Foreskin melanocyte (primary cell): ENCODE measurements at places on chromosomes 6 and 20.

- no peak for DNase-seq
Observed at GRCh38 chr20:2042400-2042799, 48.5 kb upstream of the PDYN start.

GRCh38 chr6:39934131-39934757, at the start of gene MOCS1:
MOCS1 (minus strand) TSS chr6:39934462; CDS start chr6:39934417, 45 bp downstream.
- peak; percentile 54 for DNase-seq

DNA sequence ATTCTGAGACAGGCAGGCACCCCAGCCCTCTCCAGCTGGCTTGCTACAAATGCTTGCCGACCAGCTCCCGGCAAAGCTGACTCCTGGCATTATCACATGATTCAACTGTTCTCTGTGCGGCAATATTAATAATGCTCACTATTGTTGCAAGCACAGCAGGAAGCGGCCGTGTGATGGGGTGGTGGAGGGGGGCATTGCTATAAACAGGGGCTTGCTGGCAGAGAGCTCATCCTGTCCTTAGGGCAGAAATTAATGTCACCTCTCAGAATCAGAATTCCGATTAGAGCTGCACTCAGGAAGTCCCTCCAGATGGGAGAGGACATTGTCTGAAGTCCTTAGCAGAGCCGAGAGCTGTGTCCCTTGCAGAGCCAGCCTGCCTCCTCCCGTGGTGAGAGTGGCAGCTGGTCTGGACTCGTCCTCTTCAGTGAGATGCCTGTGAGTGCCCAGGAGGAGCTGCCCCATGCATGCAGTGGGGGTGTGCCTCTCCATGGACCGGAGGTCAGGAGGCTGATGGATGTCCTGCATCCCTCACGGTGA, 162.5 kb downstream of the CDH4 start:
- DNase-seq: peak; percentile 96

DNA sequence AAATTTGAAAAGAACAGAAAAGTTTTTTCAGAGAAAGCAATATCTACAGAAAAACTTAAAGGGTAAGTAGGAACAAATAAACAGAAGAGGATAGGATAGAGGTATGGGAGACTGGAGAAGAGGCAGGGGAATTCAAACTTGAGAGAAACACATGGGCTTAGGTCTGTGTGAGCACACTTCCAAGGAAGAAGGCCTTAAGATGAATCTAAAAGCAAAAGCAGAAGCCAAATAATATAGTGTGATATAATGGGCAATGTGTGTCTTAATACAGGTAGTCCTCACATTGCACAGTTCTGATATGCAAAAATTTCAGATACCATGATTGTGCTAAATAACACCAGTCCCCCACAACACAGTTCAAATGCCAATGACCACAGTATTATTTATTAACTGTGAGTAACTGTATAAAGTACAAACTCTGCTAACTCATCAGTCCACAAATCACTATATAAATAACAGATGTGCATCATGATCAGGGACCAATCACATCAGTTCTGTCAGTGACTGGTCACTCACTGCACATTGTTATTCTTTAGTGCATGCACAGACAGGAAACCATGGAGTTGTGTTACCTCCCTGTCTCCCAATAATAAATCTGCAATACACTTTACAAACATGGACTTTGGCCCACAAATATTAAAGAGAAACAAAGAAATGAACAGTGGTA, 18.6 kb downstream of the SNX14 start:
- DNase-seq: no peak

- no peak for DNase-seq
Observed at GRCh38 chr6:75089151-75089897, 116.5 kb downstream of the COL12A1 start.

DNA sequence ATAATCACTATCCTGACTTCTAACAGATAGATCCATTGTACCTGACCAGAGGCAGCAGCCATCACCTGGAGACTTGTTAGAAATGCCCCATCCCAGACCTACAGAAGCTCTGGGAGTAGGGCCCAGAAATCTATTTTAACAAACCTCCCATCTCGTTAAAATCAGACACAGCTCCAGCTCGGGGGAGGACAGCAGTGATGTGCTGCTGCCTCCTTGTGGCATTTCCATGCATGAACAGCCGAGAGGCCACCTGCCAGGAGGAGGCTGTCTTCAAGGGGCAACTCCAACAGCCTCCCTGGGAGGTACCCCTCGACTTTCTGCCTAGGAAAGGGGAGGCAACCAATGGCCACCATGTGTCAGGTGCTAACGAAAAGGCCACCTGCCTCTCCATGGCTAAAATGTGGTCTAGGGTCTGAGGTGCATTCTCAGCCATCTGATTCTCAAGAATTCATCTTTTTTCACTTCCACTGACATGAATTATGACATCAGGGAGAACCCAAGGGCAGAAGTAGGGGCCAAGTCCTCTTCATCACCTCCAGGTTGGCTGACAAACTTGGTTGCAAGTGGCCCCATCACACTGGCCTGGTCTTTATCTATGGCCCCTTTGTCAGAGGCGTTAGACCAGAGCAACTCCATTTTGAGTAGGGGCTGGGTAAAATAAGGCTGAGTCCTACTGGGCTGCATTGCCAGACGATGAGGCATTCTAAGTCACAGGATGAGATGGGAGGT, 12.2 kb upstream of the KCNK15 start:
- DNase-seq: no peak

DNA sequence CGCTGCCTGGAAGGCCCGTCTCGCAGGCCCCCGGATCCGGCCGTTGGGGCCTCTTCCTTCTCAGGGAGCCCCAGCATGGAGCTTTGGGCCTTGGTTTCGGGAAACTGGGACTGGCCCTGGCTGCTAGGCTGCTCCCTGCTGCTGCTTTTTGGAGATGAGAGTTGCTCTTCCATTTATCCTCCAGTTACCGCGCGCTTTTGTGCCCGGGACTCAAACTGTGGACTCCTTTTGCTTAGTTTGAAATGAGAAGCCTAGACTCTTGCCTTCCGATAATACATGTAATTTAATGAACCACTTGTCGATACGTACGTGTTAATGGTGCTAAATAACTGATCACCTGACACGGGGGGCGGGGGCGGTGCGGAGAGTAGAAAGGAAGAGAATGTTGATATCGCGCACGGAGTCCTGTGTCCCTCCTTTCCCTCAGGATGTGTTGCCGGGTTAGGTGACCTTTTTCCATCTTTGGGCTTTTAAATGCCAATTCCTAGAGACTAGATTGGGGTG, 968 bp downstream of the PHF3 start:
- DNase-seq: peak; percentile 25

DNA sequence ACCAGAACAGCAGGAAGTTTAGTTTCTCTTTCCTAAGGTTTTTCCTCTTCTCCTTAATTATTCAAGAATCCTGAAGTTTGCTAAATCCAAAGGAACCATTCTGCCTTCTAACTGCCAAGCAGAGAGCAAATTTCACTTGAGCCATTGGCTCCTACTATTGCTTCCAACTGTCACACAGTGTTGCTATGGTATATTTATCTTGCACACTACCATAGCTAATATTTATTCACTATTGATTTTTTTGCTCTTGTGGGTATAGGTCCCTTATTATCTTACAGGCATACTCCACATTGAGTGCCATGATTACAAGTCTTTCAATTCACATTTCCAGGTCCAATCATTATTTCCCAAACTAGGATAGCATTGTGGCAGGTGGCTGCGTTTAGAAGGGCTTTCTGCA, 266.7 kb upstream of the FLRT3 start:
- DNase-seq: no peak

DNA sequence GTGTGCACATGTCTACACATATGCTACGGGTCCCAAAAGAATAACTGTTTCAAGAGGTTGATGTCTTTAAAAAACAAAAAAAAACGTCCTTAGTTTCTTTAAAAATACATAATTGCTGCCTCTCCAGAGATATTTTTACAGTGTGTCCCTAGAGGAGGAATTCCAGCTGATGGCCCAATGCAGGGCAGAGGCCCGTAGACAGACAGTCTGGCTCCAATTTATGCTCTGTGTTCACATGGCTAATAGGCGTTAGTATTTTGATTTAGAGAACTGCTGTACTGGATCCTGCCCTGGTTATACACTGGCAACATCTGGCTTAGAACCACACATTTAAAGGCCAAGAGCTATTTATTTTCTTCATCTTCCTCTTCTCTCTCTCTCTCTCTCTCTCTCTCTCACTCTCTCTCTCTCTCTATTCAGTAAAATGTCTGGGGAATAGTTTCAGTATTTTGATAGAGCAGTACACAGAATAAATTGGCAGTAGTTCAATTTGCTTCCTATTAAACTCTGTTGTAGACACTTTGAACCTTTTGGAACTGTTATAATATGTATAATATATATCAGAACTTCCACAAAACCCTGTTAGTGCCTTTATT, 260.6 kb downstream of the EYA4 start:
- DNase-seq: no peak

- DNase-seq: no peak
Observed at GRCh38 chr6:145069966-145070365, 665.4 kb downstream of the EPM2A start.

DNA sequence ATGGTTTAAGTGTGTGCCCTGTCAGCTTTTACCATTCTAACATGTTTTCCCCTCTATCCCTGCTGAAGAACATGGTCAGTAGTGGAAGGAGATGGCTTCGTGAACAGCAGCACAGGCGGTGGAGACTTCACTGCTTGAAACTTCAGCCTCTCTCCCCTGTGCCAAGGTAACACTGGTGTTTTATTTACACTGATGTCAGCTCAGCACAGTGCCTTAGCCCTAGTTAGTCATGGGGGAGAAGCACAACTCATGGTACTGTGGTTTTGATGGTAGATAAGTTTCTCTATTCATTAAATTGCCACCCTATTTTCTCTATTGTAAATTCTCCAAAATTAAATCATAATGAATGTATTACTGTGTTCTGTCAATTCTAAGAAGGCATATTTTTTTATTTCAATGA, 56.6 kb downstream of the MTHFD1L start:
- no peak for DNase-seq

DNA sequence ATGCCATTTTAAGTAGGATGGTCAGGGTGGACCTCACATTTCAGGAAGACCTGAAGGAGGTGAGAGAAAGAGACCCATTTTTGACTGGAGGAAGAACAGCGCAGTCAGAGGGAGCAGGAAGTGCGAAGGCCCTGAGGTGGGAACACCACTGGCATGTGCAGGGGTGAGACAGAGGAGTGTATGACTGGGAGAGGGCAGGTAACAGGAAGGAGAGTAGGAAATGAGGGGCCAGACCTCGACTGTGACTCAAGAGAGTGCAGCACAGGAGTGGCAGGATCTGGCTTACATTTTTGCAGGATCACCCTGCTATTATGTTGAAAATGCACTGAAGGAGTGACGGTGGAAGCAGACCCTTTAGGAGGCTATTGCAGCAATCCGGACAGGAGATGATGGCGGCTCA, 117.7 kb upstream of the CDYL start:
- DNase-seq: no peak

GRCh38 chr6:6900569-6901204, 207.1 kb upstream of the RREB1 start:
- no peak for DNase-seq

GRCh38 chr20:20786428-20786827, 74.0 kb upstream of the RALGAPA2 start:
- no peak for DNase-seq

DNA sequence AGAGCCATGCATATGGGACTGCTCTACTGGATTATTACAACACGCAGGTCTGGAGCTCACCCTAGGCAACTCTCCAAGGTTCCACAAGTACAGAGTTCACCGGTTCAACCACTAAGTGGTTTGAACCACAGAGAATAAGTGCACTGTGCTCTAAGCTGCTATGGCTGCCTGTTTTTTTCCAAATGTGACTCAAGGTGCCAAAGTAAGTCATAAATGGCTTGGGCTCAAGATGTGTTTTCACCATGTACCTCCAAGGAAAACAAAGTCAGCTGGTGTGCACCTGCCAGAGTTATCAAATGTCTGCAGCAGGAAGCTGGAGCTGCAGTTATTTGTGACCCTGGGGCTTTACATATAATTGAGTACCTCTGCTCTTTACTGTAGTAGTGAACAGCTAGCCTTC, 76.7 kb downstream of the PREP start:
- no peak for DNase-seq

GRCh38 chr6:170029416-170030283, 261.2 kb downstream of the DLL1 start:
- DNase-seq: no peak

DNA sequence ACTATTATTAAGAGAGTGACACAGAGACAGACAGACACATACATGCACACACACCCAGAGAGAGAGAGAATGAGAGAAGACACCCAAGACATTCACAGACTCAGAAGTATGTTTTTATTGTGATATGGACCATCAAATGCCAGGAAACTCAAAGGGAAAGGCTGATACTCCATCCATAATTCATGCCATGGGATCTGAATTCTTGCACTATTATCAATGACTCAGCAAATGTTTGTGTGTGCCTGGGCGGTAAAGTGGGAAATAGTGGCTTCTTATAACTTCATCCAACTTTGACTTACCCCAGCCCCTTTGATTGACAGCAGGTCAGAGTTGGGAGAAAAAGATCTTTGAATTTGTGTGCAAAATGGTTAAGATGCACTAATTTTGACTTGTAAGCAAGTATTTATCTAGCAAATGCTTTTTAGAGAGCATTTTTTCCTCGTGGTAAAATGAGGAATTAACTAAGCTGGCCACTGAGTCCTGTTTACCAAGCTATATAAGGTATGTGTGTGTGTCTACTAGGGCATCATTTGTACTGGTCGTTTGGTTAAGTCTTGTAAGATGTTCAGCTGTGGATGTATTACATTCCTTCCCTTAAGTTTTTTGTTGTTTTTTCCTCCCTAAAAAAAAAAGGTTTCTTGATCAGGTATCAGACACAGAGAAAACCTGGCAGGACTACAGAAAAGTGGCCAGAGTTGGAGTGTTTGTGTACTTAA, 3.0 kb upstream of the CCN2 start:
- DNase-seq: no peak

DNA sequence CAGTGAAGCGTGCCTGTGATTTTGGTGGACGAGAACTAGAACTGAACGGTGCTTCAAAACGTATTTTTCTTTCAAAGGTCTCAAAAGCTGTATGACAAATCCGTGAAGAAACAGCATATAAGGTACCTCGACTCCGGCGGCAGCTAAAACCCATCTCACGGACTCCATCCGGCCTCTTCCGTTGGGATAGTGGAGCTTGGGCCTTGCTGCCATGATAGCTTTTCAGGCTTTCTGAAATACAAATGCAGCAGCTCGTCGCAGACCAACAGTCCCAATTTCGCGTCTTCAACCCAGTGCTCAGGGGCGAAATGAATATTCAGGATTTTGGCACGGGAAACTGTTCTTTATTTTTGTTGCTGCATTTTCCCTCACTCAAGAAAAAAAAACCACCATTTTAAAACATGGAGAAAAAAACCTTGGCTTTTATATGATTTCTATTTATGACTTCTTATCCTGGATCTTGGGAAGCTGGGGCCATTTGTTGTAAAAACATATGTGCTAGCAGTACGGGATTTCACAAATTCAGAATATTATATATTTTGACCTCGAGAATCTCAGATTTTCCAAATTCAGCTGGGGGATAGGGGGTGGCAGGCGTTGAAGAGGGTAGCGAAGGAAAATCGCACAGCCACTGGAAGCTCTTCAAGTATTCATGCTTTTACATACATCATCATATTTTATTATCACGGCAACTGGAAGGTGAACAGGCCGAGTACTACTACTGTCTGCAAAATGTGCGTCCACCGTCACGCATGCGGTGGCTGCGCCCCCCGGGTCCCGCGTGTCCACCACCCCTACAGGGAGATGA, 849 bp downstream of the GSTA4 start:
- DNase-seq: peak; percentile 40

- DNase-seq: no peak
Observed at GRCh38 chr20:41179961-41180360, 42.6 kb downstream of the PLCG1 start.
